ENCODE measurements at places on chromosomes 2 and 18.
A peak's percentile ranks its signal among the peaks of the same experiment; 100 is the strongest.

DNA sequence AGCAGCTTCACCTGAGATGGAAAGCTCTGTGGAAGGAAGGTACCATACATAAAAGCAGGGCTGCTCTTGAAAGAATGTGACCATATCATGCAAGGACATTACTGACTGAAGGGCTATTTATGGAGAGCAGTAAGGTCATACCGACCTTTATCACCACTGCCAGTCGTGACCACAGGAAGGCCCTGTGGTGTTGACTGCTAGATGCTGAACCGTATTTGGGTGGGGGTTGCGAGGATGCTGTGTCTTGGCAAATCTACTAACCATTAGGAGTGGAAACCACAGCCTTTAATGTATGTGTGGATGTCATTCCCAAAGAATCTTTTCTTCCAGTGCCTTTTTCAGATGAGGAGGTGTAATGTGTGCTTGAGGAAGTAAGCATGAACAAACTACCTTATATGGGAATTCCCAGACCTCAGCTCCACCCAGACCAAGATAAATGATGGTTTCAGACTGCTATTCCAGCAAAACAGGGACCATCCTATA is 60.8 kb downstream of the LIMS1 start:
- DNase-seq: no peak

- DNase-seq: no peak
These were observed 9.6 kb upstream of the MYCN start for GRCh38 chr2:15930589-15931318.

GRCh38 chr2:173045181-173045580 is 30.5 kb upstream of the MAP3K20 start:
- DNase-seq: no peak

- DNase-seq: no peak
These were observed 36.8 kb downstream of the KCNIP3 start for GRCh38 chr2:95333888-95334338.

DNA sequence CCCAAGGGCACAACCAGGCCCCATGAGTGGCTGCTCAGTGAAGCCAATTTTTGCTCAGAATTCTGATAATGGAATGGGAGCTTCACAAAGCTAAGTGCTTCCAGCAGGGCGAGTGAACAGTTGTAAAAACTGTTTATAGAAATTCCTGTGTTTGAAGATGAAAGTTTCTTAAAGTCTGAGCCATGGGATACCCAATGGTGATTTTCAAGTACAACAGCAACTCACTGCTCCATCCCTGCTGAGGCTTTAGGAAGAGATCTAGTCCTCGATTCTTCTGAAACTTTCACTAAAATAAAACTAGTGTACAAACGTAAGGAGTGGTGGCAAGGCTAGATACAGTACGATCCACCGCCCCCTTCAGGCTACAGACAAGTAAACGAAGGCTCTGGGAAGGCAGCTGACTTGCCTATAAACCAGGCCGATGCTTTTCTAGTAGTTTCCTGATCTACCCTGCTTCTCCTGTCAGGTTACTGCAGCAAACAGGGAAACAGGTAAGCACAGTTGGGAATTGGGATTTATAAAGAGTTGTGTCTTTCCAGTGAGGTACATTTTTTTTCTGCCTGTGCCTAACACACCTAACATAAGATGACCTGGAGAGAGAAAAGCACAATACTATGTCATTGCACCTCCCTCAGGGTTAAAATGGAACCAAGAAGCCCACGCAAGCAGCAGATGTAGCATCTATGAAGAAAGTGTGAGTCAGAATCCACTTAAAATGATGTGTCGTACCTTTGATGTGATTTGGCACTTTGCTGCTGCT is 108.7 kb downstream of the UXS1 start:
- DNase-seq: peak; percentile 50

GRCh38 chr18:3747176-3747973 is 297.4 kb downstream of the TGIF1 start:
- no peak for DNase-seq

GRCh38 chr18:59268721-59269562 is 4.3 kb downstream of the RAX start:
- no peak for DNase-seq

DNA sequence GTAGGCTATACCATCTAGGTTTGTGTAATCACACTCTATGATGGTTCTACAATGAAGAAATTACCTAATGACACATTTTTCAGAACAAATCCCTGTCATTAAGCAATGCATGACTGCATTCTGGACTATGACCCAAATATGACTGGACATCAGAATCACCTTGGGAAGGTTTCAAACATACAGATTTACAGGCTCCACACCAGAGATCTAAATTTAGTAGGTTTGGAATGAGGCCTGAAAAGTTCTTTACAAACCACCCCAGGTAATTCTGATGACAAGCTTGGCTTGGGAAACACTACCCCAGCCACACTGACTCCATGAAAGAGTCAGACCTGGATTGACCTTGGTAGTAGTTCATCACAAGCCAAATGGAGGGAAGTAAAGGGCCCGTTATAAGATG is 52.2 kb upstream of the NFE2L2 start:
- no peak for DNase-seq

GRCh38 chr18:58949031-58949430 is 84.4 kb downstream of the ZNF532 start:
- no peak for DNase-seq

- no peak for DNase-seq
These were observed 63.0 kb downstream of the MCFD2 start for GRCh38 chr2:46852598-46852997.

- no peak for DNase-seq
These were observed 268.2 kb upstream of the TCF4 start for GRCh38 chr18:55856229-55856628.

DNA sequence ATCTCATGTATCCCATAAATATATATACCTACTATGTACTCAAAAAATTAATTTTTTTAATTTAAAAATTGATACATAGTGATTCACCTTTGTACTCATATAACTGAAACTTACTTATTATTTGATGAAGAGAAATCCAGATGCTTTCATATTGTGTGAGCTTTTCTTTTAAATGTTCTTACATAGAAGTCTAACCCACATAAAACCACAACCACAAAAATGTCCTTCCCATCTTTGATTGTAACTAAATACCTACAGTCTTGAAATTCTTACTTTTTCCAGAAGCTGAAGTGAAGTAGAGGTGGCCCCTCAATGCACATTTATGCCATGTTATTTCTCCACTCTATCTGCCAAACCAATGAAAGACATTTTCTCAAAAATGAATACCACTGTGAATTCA is 117.9 kb upstream of the COL5A2 start:
- no peak for DNase-seq

DNA sequence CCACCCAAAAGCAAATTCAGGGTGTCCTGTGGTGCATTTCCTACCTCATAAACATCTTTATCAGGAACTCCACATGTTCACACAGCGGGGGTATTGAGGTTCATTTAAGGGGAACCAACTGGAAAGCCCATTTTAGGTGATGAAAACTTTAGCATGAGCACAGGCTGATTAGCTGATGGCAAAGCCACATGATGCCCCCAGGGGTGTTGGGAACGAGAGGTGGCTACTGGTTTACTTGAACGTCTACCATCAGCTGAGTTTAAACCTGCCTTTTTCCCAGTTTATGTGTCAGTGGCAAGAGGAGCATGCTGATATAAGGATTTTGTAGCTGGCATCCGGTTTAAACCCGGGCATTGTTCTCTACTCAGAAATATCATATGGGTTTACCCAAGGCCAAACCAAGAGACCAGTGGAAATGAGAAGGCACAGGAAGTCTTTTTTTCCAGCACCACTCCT is 54.5 kb upstream of the UPP2 start:
- DNase-seq: no peak

DNA sequence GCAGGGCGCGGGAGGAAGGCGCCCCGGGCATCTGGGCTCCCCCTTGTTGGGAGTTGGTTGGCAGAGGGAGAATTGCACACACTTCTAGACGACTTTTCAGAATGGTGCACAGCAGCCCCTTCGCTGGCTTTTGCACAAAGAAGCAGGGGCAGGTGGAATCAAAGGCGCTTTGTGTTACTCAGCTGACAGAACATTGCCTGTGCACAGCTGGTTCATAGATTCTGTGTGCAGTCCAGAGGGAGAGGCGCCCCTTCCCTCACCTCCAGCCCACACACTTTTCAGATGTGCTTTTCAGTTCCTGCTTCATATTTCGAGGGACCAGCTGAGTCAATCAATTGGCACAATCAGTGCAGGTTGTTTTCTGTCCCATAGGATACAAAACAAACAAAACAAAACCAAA is 348.4 kb upstream of the RAB12 start:
- DNase-seq: no peak

GRCh38 chr18:58611395-58612131 is 17.3 kb downstream of the ALPK2 start:
- DNase-seq: no peak

- no peak for DNase-seq
These were observed 17.4 kb downstream of the IRS1 start for GRCh38 chr2:226782092-226782713.

- no peak for DNase-seq
These were observed 152.1 kb downstream of the PXDN start for GRCh38 chr2:1591978-1592907.

DNA sequence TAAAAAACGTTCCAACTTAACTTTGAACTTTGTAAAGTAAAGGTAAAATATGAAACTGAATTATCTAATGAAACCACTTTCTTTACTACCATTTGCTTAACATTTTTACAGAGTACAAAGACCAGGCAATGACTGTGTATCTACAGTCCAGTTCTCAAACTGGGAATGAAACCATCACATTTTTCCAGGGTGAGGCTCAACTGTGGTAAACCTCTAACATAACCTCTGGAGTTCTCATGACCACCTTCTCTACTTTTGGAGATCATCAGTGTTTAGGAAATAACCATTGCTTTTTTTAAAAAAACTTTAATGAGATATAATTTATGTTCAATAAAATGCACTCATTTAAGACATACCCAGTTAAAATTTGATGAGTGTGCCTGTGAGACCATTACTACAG is 223.5 kb downstream of the RNF152 start:
- DNase-seq: no peak

DNA sequence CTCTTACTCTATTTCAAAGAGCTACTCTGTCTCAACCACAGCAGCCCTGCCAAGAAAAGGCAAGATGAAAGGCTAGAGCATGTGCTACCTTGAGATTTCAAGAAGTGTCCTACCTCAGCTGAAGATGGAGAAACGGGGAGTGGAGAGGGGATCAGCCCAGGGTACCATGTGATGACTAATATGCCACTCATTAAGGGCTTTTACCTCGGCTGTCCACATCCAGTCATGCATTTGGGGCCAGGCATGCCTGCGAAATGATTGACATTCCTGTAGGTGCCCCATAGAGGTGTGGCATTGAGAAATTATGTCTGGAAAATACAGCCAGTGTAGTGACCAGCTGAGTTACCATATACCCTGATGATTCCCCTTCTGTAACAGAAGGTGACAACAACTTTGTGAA is 96.1 kb downstream of the NRP2 start:
- no peak for DNase-seq

- no peak for DNase-seq
These were observed 16.6 kb upstream of the SPOPL start for GRCh38 chr2:138485019-138485418.

GRCh38 chr18:38526922-38527321 is 961.3 kb upstream of the CELF4 start:
- DNase-seq: no peak
